Kidney epithelial cell (primary cell): ENCODE measurements at places on chromosomes 13 and 19.
A peak's percentile ranks its signal among the peaks of the same experiment; 100 is the strongest.

DNA sequence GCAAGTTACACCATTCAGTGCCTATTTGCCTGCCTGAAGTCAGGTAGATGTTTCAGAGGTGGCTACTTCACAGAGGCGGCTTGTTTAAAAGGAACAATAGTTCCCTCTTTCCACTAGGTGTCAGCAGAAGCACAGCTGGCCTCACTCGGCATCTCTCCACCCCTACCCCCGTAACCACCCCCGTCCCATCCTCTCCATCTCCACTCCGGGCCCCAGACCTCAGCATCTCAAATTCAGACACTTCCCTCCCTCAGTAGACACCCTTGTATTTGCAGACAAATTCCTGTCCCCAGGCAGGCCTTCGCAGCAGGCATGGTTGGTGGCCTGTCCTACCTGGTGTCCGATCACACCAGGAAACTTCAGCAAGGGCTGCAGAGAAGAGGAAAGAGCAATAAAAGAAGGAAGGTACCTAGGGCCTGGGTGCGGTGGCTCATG, 9.1 kb upstream of the DPP9 start:
- no peak for DNase-seq

- peak; percentile 4 for DNase-seq
Measured at GRCh38 chr13:46905249-46905648, 8.4 kb upstream of the HTR2A start.

- no peak for DNase-seq
Measured at GRCh38 chr19:49690656-49691242, at the start of gene CPT1C. TSS of gene CPT1C (plus strand) at chr19:49691116. CDS start at chr19:49692253, 1,137 bp downstream.

DNA sequence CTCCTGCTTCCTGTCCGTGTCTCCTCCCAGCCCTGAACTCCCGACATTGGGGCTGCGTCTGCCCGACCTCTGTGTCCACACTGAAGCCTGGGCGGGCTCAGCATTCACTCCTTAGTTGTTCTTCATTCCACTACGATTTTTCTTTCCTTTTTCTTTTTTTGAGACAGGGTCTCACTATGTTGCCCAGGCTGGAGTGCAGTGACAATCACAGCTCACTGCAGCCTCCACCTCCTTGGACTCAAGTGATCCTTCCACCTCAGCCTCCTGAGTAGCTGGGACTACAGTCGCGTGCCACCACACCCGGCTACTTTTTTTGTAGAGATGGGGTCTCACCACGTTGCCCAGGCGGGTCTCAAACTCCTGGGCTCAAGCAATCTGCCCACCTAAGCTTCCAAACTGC, 23.5 kb upstream of the SIGLEC11 start:
- no peak for DNase-seq

- no peak for DNase-seq
Measured at GRCh38 chr13:44309794-44310757, 63.5 kb upstream of the SERP2 start.

DNA sequence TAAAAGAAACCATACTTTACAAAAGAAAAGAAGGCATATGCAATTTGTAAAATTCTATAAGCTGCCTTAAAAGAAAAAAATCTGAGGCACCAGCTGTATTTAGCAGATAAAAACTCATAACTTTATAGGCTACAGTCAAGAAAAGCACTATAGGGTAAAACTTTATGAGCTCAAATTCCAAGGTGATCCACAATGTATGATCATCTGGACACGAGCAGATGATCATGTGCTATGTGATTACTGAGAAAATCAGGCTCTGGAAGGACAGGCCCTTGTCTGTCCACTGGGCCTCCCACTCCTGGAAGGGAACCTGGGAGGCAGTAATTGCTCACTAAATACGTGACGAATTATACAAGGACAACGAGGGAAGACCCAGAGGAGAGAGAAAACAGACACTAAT, 7.3 kb downstream of the GRTP1 start:
- no peak for DNase-seq

- no peak for DNase-seq
Measured at GRCh38 chr19:19636573-19637185, 6.8 kb downstream of the GMIP start.

DNA sequence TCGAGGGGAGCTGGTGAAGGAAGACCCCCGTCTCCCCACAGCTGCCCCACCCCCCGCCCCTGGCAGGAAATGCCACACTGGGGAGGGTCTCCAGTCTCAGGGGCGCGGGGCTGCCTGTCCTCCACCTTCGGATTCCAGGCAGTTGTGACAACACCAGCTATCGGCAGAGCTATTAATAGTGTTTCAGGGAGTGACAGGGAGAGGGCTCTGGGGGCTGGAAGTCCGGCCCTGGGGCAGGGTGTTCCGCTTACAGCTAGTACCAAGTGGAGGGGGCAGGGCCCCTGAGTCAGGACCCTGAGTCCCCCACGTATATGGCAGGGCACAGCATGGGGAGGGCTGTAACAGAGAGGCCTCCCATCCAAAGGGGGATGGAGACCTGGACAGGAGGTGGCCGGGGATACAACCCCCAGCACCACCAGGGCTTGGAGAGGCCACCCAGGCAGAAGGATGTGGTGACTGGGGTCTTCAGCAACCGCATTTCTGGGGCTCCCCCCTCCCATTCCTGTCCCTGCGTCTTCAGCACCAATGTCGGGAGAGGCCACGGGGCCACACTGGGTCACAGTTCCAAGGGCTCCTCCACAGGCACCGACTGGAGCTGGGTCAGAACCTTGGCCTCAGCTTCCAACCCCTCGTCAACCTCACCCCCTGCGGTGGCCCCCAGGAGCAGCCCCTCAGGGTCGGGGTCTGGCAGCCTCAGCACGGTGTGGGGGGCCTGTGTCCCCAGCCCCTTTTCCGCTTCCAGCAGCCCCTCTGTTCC, 3.9 kb downstream of the SIX5 start:
- DNase-seq, result no peak

DNA sequence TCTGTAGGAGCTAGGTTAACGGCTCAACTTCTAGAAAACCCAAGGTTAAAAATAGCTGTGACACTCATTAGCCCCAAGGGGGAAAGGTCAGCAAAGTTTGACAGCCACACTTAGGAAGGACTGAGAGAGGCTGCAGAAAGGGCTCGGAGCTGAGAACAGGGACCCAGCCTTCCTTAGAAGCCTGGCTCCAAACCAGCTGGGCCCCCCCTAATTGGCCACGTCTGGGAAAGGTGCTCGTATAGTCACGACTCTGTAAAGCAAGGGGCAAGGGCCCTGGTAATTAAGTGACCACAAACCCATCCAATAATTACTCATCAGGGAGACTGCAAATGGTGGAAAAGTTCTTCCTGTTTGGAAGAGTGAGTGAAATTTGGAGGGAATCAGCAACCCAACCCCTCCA, 90.5 kb downstream of the RNASEH2B start:
- no peak for DNase-seq

DNA sequence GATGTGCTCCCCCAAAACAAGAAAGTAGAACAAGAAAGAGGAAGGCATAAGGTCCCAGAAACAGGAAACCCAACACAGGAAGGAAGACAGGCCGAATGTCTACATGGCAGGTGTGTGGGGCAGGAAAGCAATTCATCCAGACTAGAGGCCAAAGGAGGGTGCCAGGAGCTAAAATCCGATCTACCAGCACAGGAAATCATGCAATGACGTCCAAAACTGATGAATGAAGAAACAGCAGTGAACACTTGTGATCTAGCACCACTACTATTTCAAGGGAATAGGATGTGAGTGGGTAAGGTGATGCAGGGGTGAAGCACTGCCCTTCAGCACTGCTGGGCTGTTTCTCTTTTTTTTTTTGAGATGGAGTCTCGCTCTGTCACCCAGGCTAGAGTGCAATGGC, 59.1 kb downstream of the DOCK9 start:
- no peak for DNase-seq

- no peak for DNase-seq
Measured at GRCh38 chr19:45273521-45273855, 22.4 kb downstream of the MARK4 start.

DNA sequence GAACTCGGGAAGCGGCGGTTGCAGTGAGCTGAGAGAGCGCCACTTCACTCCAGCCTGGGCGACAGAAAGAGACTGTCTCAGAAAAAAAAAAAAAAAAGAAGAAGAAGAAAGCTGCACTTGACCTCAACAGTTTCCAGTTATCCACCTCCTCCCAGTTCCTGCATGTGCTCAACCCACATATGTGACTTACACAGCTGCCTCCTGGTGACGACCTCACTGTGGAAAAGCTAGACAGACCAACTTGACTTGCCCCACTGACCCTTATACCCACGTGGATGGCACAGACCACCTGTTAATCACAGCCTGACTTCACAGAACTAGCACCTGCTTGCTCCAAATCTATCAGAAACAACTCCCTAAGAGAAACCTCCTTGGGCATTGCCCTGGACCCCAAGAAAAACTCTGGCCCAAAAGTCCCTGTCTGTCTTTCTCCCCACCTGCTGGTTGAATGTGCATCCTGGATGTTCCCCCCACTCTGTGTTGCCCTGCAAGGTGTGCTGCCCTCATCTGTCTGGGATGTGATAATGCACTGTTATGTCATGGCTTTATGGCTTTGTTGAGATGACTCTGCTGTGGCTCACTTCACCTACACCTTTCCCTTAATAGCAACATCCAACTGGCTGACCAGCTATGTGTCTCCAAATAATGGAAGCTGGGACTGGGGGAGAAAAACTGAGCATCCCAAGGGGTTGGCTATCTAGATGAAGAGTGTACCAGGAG, 2.8 kb downstream of the ZNF20 start:
- no peak for DNase-seq

DNA sequence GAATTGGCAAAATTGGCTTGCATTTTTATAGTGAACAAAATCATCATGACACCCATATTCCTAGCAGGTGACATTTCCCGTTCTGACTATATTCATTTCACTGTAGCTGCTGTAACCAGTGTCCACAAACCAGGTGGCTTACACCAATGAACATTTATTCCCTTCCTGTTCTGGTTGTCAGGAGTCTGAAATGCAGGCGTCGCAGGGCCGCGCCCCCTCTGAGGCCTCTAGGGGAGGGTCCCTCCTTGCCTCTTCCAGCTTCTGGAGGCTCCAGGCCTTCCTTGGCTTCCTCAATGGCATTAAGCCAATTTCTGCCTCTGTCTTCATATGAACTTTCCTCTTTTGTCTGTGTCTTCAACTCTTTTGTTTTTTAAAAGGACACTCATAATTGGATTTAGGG, 6.5 kb upstream of the RLN3 start:
- no peak for DNase-seq
